ENCODE measurements at places on chromosomes 13 and 19.

DNA sequence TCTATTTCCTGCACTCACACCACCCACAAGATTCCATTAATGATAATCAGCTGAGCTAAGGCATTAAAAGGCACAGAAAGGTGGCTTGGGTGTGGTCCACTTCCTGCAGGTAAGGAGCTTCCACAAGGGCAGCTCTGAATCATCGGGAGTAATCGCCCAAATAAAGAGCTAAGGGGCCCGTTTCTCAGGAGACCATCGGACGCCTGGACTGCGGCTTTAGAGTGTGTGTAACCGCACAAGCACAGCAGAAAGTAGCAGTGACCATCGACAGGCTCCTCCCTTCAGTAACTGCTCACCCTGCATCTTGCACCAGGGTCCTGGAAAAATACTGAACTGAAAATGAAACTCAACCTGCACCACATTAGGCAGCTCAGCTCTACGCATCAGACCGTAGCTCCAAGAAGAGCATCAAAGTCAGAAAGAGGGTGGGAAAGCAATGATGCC, 6.0 kb downstream of the STK24 start:
- no peak for DNase-seq

- DNase-seq = no peak
Observed at GRCh38 chr19:15115080-15115479, 7.9 kb downstream of the SYDE1 start.

GRCh38 chr19:31962561-31962996, 382.8 kb upstream of the ZNF507 start:
- DNase-seq = no peak

- no peak for DNase-seq
Observed at GRCh38 chr13:79898996-79899395, 418.0 kb downstream of the NDFIP2 start.

- no peak for DNase-seq
Observed at GRCh38 chr13:44331912-44332851, 41.4 kb upstream of the SERP2 start.

GRCh38 chr19:41226053-41226873, 7.2 kb downstream of the AXL start:
- DNase-seq = no peak

- DNase-seq = no peak
Observed at GRCh38 chr13:31441800-31442510, 242.2 kb downstream of the B3GLCT start.

GRCh38 chr13:30453727-30454126, 12.0 kb downstream of the HMGB1 start:
- DNase-seq = no peak

All from NCI-H2081 treated with DMSO at 0.1 percent for 48 hours (cell line).